Activated CD4-positive, alpha-beta T cell treated with anti-CD3 and anti-CD28 coated beads, Interleukin-2, amount 50 U/mL, for 48 hours (primary cell): ENCODE measurements at places on chromosomes 5 and 9.

DNA sequence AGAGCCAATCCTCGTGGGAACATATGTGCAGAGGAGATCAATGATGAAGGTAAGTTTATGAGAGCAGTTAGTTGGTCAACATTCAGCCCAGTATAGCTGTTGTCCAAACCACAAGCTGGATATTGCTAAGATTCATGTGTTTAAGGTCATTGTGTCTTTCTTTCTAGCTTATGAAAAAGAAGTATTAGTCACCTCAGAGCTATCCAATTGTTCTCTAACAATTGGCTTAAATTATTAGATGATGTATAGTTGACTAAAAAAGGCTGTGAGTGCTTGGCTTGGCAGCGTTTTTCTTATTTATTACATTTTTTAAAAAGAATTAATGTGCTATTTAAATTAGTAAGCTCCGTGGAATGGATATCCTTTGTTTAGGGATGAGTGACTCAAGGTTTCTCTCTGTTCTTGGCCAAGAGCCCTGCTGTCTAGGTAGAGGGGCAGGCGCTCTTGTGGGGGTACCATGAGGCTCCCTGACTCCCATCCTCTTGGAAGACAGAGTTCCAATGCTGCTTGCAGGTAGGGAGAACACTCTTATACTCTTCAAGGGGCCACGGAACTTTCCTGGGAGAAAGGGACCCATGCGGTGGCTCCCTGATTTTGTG, 487.4 kb downstream of the IRX1 start:
- no peak for DNase-seq

- DNase-seq: no peak
Observed at GRCh38 chr9:111720174-111720573, 58.8 kb downstream of the GNG10 start.

- no peak for DNase-seq
Observed at GRCh38 chr9:110266795-110267194, 10.5 kb upstream of the TXN start.

DNA sequence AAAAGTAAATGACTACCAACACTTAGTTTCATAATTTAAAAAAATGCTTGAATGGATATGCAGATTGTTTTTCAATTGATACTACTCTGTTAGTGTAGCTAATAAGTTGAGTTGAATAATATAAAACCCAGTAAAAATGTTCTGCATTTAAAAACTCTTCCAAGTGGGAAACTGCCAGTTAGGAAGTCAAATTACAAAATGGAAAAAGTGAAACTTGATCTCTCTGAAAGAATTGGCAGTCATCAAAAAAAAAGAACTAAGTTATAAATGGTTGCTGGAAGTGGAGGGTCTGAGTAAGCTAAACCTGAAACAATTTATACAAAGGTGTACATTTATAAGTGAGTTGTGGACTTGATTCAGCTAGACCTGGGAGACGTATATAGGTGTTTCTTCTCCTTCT, 52.4 kb downstream of the VCAN start:
- DNase-seq: no peak

DNA sequence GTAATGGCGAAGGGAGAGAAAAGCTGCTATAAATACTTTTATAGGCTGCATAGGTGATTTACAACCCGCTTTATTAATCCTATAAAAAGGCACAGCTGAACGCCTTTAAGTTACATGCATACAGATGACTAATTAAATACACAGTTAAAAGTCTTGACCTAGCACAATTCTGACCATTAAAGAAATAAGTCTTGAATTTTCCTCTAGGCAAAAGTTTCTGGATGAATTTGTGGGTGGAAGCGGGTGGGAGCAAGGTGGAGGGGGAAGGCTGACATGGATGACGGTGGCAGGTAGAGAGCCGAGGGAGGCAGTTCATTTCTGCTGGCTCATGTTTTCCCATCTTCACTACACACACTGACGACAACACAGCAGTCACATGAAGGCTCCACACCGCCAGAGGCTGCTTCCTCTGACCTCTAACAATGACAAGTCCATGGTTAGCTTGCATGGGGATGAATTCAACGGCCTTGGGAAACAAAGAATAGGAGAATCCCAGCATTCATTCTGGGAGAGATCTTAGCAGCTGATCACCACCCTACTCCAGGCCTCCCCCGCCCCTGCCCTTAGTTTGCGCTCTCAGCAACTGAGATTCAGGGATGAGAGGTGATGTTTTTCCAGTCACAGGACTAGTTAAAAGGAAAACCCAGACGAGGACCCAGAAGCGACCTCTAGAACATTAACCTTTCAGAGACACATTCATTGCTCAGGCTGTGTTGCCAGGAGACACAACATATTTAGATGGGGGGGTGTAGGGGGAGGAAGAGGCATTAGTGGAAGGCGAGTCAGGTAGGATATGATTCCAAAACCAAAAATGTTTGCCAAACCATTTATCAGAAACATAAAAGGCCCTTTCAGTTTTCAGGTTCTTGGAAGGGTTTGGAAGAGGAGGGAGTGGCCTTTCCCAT, 329.3 kb downstream of the PIK3R1 start:
- no peak for DNase-seq
